ENCODE measurements at places on chromosomes 1 and 21.

DNA sequence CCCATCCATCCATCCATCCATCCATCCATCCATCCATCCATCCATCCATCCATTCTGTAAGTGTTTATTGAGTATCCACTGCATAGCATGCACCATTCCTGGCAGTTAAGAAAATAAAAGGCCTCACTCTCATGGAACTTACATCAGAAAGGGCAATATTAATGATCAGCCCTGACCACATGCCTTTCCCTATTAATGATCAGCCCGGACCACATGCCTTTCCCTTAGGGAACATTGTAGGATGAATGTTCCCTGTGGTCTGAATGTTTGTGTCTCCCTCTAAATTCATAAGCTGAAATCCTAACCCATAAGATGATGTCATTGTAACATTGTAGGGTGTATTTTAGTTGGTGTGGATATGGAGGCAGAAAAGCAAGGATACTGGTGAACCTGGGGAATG is 365.8 kb downstream of the KIF26B start:
- DNase-seq = no peak

GRCh38 chr1:116942344-116942743 is 32.6 kb downstream of the PTGFRN start:
- DNase-seq = no peak

- no peak for DNase-seq
These were observed 11.2 kb upstream of the MX2 start for GRCh38 chr21:41350436-41351155.

GRCh38 chr1:79711001-79711431 is 704.5 kb upstream of the ADGRL4 start:
- DNase-seq = no peak

- DNase-seq = no peak
These were observed 13.4 kb downstream of the LAPTM5 start for GRCh38 chr1:30744060-30744756.
